ENCODE measurements at places on chromosomes 2 and 18. TPM values are rescaled to one million over a fixed set of nuclear protein-coding genes. Genes with fewer than 3 reads are reported as not detected.

DNA sequence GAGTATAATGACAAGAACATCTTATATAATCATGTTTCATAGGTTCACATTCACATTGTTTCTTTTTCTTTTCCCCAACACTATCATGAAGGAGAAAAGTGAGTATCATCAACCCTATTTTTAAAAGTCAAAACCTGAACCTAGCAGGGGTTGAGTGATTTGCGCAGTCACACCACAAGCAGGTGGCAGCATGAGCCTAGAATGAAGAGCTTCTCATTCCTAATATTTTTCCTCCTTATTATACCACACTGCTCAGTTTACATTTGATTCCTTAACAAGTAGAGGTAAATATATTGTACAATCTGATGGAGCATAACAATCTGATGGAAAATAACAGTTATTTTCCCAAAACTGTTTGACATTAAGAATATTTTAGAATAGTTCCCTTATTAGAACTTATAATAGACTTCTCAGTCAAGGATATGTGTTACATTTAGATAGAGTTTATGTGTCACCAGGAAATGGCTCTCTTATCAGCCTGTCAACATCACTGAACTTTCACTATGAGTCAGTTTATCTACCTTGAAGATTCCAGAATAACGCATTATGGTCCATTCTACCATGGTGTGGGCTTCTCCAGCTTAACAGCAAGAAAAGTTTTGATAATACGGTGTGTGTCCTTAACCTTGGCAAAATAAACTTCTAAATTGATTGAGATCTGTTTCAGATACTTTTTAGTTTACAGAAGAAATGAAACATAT is 119.5 kb downstream of the NEB start:
- no peak for DNase-seq

COBLL1 gene
- polyA plus RNA-seq: 12.6 TPM

TNFAIP6 gene
- polyA plus RNA-seq: 1.5 TPM

- no peak for DNase-seq
Observed at GRCh38 chr2:37330681-37331080, 6.0 kb upstream of the PRKD3 start.

TWIST2 gene
- polyA plus RNA-seq: 5.2 TPM

- DNase-seq: no peak
Observed at GRCh38 chr18:1246827-1247226, 342.2 kb downstream of the ADCYAP1 start.

DNA sequence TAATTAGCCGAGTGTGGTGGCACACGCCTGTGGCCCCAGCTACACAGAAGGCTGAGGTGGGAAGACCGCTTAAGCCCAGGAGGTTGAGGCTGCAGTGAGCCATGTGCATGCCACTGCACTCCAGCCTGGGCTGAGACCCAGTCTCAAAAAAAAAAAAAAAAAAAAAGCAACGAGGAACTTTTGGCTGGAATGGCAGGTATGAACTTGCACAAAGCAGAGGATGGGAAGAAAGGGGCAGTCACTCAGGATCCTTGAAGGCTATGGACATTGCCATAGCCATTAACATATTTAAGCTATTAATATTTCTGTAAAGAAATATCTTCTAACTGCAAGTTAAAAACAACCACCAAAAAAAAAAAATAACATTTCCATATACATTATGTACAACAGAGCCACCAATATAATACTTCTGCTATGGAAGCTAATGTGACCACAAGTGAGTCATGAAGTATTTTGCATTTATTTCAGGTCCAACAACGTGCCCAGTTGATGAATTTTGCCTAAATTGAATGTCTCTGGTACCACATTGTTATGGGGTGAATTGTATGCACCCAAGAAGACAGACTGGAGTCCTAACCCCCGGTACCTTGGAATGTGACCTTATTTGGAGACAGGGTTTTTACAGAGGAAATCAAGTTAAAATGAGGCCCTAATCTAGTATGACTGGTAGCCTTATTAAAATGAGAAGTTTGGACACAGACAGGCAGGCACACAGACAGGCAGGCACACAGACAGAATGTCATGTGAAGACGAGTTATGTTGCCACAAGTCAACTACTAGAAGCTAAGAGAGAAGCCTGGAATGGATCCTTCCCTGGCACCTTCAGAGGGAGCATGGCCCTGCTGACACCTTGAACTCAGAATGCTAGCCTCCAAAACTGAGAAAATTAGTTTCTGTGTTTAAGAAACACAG is 102.8 kb downstream of the RBMS1 start:
- DNase-seq: no peak

- DNase-seq: no peak
Observed at GRCh38 chr2:9071584-9072124, 68.2 kb upstream of the MBOAT2 start.

- DNase-seq: no peak
Observed at GRCh38 chr2:213751446-213751845, 467.2 kb downstream of the SPAG16 start.

ALPI gene
- not detected for polyA plus RNA-seq

- DNase-seq: peak; percentile 32
Observed at GRCh38 chr2:132009874-132010521, 151.8 kb downstream of the ANKRD30BL start.

- peak; percentile 90 for DNase-seq
Observed at GRCh38 chr2:152025678-152026287, 73.1 kb downstream of the CACNB4 start.

ACTG2 gene
- 6.9 TPM for polyA plus RNA-seq

GRCh38 chr2:233818639-233819621 is 35.4 kb downstream of the HJURP start:
- no peak for DNase-seq

- no peak for DNase-seq
Observed at GRCh38 chr2:216632952-216633615, at the start of gene IGFBP2. Gene IGFBP2 (plus strand): TSS chr2:216633420. CDS start chr2:216633524, 104 bp downstream.

GRCh38 chr2:10086950-10087349 is 6.7 kb upstream of the CYS1 start:
- DNase-seq: no peak

KLHL29 gene
- polyA plus RNA-seq: 16.0 TPM

- DNase-seq: peak; percentile 4
Observed at GRCh38 chr18:3872641-3873040, 422.7 kb downstream of the TGIF1 start.

GRCh38 chr2:175930504-175930903 is 71.6 kb downstream of the LNPK start:
- no peak for DNase-seq

GRCh38 chr18:77052983-77053309 is 79.6 kb downstream of the MBP start:
- no peak for DNase-seq

DNA sequence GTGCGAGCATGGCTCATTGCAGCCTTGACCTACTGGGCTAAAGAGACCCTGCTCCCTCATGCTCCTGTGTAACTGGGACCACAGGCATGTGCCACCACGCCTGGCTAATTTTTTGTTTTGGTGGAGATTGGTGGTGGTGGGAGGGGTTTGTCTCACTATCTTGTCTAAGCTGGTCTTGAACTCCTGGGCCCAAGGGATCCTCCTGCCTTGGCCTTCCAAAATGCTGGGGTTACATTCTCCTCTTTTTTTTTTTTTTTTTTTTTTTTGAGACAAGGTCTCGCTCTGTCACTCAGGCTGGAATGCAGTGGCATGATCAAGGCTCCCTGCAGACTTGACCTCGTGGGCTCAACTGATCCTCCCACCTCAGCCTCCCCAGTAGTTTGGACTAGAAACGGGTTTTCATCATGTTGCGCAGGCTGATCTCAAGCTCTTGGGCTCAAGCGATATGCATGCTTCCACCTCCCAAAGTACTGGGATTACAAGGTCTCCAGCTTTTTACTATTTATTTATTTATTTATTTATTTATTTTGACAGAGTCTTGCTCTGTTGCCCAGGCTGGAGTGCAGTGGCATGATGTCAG is 238.3 kb downstream of the MYCN start:
- DNase-seq: no peak

GRCh38 chr2:167424803-167425755 is 536.8 kb downstream of the XIRP2 start:
- DNase-seq: no peak

DNA sequence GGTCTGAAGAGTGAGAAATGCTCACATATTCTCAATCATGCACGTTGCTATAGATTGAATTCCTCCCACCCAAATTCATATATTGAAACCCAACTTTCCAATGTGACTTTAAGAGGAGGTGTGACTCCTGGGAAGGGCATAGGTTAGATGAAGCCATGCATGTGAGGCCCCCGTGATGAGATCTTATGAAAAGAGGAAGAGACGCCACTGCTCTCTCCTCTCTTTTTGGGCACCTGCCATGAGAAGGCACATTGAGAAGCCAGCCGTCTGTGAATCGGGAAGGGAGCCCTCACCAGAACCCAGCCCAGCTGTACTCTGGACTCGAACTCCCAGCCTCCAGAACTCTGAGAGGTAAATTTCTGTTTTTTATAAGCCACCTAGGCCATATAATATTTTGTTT is 842.6 kb upstream of the SALL3 start:
- DNase-seq: no peak

- no peak for DNase-seq
Observed at GRCh38 chr2:117359266-117359914, 455.1 kb upstream of the DDX18 start.

DNA sequence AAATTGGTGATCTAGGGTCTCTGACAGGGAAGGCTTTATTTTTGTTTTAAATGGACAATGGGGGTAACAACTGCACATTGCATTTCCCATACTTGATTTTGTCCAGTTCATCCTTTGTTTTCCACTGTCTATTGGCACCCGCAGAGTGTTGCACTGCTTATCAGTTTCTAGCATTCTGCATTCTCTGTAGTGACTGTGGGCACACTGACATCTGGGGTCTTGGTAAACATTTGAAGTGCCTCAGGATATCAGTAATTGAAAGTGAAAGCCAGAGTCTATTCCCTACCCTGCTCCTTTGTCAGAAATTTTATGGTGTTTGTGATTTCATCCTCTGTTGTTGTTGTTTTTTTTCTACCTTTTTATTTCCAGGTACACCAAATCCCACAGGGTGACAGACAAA is 132.1 kb upstream of the EPC2 start:
- DNase-seq: no peak

- DNase-seq: no peak
Observed at GRCh38 chr2:229586746-229587705, 127.3 kb downstream of the DNER start.

FOXD4L1 gene
- 1.6 TPM for polyA plus RNA-seq

FECH gene
- 27.4 TPM for polyA plus RNA-seq
